ENCODE measurements at places on chromosomes 1 and 21.

- no peak for DNase-seq
Measured at GRCh38 chr1:173208146-173208545, 1.0 kb upstream of the TNFSF4 start.

DNA sequence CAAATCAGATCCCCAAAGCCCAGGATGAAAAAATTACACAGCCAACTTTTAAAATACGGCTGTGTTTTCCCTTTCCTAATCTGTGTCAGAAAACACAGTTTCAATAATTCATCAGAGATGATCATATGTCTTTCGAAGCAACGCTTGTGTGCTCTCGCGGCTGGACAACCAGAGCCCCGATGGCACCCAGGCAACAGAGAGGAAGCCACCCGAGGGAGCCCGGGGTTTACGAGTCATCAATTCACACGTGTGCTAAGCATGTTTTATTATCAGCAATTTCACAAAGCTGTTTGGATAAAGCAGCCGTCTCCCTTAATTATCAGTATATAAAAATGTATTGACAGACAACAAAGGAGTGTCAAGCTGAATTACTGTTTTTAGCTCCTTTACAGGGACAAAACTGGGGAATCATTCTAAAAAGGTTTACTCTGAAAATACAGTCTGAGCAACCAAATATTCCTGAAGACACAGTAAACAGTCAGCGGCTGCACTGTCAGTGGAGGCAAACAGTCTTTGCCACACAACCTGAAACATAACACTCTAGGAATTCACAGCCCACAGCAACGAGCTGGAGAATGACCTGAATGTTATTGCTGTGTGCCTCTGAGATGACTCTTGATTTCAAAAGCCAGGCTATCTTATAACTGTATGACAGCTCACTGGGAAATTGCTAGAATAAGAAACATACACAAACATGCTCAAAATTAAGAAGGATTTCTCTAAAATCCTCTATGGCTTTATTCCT lies 201.0 kb downstream of the SIPA1L2 start:
- no peak for DNase-seq

GRCh38 chr1:160522136-160522535 lies 919 bp downstream of the SLAMF6 start:
- no peak for DNase-seq

DNA sequence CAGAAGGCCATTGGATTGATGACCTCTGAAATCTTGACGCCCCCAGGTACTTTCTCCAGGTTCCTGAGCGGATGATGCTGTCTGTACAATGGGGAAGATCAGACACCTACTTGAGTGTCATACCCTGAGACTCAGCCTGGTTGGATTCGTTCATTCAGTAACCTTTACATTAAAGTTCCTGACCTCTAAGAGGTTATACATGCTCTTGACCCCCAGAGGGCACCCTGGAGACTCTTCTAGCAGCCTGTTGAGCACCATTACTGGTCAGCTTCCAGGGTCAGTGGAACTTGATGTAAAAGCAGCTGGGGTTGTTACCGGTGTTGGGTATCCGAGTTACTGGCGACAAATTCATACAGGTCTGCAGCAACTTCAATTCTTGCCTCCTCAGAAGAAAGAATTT lies 114.3 kb upstream of the ZNF678 start:
- DNase-seq: peak; percentile 11

DNA sequence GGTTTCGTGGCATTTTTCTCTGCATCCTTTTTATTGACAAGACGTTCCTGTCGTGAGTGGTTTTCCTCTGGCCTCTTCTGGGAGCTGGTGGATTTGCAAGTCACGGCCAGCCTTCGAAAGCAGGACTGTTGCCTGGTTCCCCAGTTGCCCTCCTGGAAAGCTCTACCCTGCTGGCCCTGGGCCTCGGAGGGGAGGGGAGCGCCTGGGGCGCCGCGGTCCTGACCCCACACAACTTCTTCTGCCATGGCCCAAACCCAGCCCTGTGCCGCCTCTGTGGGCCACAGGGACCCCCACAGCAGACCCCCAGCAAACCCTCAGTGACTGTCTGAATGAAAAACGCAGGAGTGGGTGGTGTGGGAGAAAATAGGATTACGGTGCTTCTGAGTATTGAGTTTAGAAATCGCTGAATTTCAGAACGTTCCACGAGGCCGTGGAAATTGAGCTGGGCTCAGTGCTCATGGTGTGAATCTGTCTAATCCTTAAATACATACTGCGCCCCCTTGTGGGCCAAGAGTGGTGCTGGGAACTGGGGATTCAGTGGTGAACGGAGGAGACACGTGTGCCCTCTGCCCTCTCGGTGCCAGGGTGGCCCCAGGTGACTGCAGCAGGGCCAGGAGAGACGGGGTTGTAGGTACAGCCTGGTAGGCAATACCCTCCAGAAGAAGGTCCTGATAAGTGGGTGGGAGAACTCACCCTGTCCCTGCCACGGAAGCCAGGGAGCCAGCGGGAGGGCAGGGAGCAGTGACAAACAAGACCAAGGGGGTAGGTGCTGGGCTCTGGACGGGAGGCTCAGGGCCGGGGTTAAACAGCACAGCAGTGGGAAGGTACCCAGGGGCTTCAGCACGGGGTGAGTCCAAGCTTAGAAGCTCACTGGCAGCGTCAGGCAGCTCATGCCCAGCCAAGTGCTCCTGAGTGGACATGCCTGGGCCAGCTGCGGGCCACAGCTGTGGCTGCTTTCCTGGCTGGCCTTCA lies 101.2 kb upstream of the COL6A1 start:
- DNase-seq: peak; percentile 73

GRCh38 chr21:45131537-45131999 lies 57.2 kb downstream of the ADARB1 start:
- no peak for DNase-seq
